Stimulated activated CD4-positive, alpha-beta T cell treated with anti-CD3 and anti-CD28 coated beads, TNF-alpha, amount 100 ng/mL, for 48 hours (primary cell): ENCODE measurements at places on chromosomes 1 and 21.

DNA sequence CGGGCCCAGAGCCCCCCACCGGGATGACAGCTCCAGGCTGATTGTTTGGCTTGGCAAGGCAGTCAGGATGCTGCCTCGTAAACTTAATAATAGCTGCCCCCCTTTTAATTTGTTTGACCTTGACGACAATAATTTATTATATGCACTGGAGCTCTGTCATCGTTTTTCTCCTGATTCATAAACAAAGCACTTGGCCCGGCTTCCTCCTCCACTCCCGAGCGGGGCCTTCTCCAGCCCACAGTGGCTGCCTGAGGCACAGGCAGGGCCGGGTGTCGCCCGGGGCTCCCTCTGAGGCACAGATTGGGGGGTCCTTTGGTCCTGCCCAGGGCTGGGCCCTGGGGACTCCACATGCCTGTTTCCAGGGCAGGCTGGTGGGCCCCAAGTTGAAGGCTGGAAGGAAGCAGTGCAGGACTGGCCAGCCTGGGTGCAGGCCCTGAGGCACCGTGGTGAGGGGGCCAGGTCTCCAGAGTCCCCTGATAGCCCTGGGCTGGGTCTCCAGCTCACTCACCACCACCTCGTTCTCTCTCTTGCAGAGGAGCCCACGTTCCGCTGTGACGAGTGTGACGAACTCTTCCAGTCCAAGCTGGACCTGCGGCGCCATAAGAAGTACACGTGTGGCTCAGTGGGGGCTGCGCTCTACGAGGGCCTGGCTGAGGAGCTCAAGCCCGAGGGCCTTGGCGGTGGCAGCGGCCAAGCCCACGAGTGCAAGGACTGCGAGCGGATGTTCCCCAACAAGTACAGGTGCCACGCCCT is 52.0 kb upstream of the ARHGEF16 start:
- no peak for DNase-seq

DNA sequence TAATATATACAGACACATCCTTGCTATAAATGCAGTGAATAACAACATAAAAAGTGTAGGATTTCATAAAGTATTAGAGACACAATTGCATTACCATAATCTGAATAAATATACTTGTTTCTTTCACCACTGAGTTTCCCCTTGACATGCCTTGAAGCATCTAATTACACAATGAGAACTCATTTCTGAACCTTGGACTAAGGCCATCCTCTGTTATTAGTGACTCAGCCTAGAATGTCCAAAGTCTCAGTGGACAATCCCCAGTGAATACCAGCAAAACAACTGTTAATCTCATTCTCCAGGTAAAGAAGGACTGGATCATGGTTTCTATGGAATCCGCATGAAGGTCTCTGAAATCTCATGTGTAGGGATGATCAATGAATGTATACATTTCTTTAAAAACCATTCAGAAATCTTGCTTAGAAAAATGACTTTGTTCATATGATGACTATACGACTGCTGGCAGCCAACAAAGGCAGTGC is at the start of gene OR2L5:
TSS of gene OR2L5 (plus strand) at position 432 of the 482 bp plus-strand sequence. CDS start 8,288 bp downstream, outside the sequence.
- no peak for DNase-seq

- no peak for DNase-seq
Observed at GRCh38 chr1:211752951-211753486, 77.5 kb downstream of the LPGAT1 start.

GRCh38 chr21:43824333-43825241 is 35.2 kb downstream of the RRP1 start:
- no peak for DNase-seq

GRCh38 chr1:24928689-24929397 is 1.2 kb downstream of the RUNX3 start:
- no peak for DNase-seq

DNA sequence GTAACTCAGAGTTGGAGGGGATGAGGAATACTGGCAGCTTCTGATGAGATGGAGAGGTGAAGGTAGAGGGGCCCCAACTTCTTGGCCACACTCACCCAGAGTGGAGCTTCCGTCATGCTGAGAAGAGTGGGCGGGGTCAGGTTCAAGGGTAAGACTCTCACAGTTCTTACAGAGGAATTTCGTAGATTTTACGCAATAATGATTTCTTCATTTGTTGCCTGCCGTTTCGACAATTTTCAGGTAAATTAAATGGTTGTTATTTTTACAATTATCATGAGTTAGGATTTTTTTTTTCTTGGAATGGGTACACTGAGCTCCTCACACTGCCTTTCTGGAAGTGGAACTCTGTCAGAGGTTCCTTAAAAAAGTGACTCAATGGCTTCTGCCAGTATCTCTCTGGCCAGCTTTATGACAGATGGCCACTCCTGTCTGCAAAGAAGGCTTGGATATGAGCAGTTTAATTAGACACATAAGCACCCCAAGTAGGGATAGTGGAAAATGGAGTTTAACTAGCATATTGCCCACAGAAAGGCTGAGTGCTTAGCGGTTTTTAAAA is 13.8 kb upstream of the NLRP3 start:
- no peak for DNase-seq
